ENCODE measurements at places on chromosomes 3 and 15. TPM values are rescaled to one million over a fixed set of nuclear protein-coding genes. Genes with fewer than 3 reads are reported as not detected.

- H3K27ac ChIP-seq = no peak overlapping the region
- no peaks in the 10 kb centered on the region for H3K4me1 ChIP-seq
- H3K36me3 ChIP-seq = no peaks in the 10 kb centered on the region
- H3K4me3 ChIP-seq = no peak overlapping the region
- DNase-seq = no peak
- H3K27me3 ChIP-seq = no peaks in the 10 kb centered on the region
Measured at GRCh38 chr3:55191911-55192775, 264.3 kb upstream of the LRTM1 start.

- H3K36me3 ChIP-seq = no peaks in the 10 kb centered on the region
- H3K4me1 ChIP-seq = no peaks in the 10 kb centered on the region
- no peaks in the 10 kb centered on the region for H3K27me3 ChIP-seq
Measured at GRCh38 chr3:185846037-185846436, 21.2 kb upstream of the IGF2BP2 start.

- no peaks in the 10 kb centered on the region for H3K27me3 ChIP-seq
- no peaks in the 10 kb centered on the region for H3K4me1 ChIP-seq
- no peak for DNase-seq
- H3K4me3 ChIP-seq = no peak overlapping the region
- H3K27ac ChIP-seq = no peak overlapping the region
- no peaks in the 10 kb centered on the region for H3K36me3 ChIP-seq
Measured at GRCh38 chr3:9158865-9159630, 90.4 kb downstream of the SRGAP3 start.

GRCh38 chr3:105316331-105316730 lies 50.4 kb upstream of the ALCAM start:
- no peak overlapping the region for H3K4me3 ChIP-seq
- no peak overlapping the region for H3K27ac ChIP-seq
- no peaks in the 10 kb centered on the region for H3K4me1 ChIP-seq

Gene GABRA5
- total RNA-seq = not detected

Gene FAH
- total RNA-seq = 7.2 TPM

Gene TMF1
- total RNA-seq = 61.0 TPM

Gene EPHB3
- 0.67 TPM for total RNA-seq

DNA sequence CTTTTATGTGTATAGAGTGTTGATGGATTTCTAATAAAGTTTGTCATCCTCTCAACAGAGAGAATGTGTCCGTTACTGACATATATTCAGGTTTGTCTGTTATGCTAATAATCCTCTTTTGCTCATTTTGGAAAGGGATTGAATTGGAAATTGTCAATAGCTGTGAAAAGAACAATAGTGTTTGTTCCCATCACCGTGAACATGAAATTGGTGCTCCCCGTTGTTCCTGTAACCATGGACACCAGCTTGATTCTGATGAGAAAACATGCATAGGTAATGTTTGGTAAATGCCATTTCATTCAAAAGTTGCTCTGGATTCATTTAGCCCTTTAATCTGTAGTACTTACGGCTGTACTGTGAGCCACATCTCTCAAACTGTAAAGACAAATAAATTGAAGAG lies 707.0 kb upstream of the GOLIM4 start:
- H3K27me3 ChIP-seq = no peaks in the 10 kb centered on the region
- no peak for DNase-seq
- H3K27ac ChIP-seq = no peak overlapping the region
- H3K36me3 ChIP-seq = no peaks in the 10 kb centered on the region
- H3K4me3 ChIP-seq = no peak overlapping the region
